Stimulated activated CD4-positive, alpha-beta T cell treated with anti-CD3 and anti-CD28 coated beads, Interleukin-1b, Interleukin-23, amount 100 ng/mL, for 24 hours (primary cell): ENCODE measurements at places on chromosomes 1 and 21.

- DNase-seq: no peak
Measured at GRCh38 chr1:33176362-33176850, 5.4 kb downstream of the TRIM62 start.

DNA sequence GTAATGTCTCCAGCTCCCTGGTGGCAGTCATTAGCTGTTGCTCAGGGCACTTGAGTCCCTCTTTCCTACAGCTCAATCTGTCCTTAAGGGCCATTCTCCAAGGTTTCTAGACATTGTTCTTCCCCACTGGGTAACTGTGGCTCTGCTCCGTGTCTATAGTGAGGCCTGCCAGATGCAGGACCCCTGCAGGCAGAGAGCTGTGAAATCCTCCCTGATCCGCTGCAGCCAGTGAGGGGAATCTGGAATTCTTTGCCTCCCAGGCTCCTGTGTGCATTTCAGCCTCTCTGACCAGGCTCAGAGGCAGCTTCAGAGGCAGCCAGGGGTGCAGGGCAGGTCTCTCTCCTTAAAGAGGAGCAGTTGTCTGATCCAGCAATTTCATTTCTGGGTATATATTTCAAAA, 14.4 kb upstream of the IGSF21 start:
- DNase-seq: no peak

GRCh38 chr1:173871091-173871490, 2.9 kb downstream of the ZBTB37 start:
- DNase-seq: no peak

GRCh38 chr1:41645062-41645461, 160.6 kb upstream of the EDN2 start:
- no peak for DNase-seq

- DNase-seq: no peak
Measured at GRCh38 chr1:9073143-9073542, 3.7 kb upstream of the SLC2A5 start.

GRCh38 chr1:164702216-164702615, 143.2 kb downstream of the PBX1 start:
- no peak for DNase-seq

GRCh38 chr1:115165776-115166175, 76.5 kb upstream of the TSPAN2 start:
- DNase-seq: no peak

DNA sequence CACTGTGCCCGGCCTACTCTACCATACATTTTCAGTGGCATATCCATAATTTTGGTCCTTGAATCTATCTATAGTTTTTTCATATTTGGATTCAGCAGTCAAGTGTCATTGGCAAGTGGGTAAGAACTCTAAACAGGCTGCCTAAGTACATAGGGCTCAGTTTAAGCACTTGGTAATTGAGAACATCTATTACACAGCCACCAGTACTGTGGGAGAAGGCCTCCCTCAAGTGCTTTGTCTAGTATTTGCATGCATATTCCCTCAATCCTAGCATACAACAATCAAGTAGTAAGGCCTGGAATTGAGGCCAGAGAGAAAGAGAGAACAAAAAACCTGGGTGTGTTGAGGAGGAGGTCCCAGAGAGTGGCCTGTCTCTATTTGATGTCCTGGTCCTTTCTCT, 325.2 kb downstream of the USP25 start:
- no peak for DNase-seq

DNA sequence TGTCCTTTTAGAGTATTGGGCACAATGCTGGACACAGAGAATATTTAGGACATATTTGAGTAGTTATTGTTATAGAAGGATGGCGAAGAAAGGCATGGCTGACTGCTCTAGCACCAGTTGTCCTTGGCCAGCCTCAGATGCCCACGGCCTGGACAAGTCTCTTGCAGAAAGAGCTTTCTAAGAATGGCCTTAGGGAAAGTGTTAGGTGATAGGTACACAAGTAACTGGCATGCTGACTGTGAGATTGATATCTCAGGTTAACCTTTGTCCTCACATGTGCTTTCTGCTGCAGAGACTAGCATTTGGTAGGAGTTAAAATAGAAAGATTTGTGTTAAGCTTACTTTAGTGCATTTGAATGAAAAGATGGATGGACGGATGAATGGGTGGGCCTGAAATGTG, 10.1 kb downstream of the SFT2D2 start:
- no peak for DNase-seq

DNA sequence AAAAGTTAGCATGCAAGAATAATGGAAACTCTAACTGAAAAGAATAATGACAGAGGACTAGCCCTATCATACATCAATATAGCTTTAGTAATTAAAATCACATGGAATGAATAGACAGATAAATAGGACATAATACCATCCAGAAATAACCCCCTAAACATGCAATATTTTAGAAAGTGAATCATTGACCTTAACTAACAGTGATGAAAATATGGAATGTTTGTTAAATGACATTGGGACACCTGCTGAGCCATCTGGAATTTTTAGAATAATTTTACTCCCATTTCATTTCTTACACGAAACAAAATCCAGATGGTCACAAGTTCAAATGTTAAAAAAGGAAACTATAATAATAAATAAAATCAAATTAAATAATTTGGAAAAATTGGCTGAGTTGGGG, 53.1 kb upstream of the FMO3 start:
- no peak for DNase-seq

DNA sequence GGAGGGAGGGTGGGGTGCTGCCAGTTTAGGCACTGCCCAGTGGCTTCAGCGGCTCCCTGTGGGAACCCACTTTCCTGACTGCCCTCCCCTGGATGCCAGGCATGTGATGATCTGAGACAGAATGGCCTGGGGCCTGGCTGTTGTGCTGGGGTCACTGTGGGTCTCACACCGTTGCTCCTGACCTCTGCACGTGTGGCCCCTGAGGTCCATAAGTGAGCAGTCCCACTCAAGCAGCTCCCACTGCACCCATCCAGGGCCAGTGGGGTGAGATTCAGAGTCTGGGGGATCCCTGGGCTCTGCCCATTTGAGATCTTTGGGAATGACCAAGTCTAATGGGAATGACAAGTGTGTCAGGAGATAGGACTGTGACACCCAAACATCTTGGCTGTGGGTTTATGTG, 18.0 kb downstream of the PODN start:
- DNase-seq: no peak

DNA sequence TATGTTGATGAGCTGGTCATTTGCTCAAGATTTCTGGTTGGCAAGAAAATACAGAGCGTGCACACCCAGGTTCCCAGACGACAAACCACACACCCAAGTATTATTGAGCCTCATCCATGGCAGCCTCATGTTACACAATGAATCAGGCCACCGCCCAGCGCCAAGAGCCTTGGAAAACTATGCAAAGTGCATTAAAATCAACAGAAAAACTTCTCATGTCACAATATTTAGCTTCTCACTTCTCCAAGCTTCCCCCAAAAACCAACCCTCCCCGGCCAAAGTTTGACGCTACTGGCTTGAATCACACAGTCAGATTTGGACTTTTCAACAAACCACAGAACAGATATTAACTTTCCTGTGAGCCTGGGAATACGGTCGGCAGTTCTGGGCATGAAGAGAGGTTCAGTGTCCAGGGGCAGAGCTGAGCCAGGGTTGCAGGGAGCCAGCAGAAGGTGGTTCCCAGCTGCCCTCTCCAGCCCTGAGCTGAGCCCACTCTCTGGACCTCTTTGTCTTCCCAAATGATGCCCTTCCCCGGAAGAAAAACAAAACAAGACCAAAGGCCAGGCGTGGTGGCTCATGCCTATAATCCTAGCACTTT, 71.1 kb downstream of the SETD4 start:
- no peak for DNase-seq

GRCh38 chr1:37765916-37766664, 1.2 kb upstream of the EPHA10 start:
- no peak for DNase-seq

DNA sequence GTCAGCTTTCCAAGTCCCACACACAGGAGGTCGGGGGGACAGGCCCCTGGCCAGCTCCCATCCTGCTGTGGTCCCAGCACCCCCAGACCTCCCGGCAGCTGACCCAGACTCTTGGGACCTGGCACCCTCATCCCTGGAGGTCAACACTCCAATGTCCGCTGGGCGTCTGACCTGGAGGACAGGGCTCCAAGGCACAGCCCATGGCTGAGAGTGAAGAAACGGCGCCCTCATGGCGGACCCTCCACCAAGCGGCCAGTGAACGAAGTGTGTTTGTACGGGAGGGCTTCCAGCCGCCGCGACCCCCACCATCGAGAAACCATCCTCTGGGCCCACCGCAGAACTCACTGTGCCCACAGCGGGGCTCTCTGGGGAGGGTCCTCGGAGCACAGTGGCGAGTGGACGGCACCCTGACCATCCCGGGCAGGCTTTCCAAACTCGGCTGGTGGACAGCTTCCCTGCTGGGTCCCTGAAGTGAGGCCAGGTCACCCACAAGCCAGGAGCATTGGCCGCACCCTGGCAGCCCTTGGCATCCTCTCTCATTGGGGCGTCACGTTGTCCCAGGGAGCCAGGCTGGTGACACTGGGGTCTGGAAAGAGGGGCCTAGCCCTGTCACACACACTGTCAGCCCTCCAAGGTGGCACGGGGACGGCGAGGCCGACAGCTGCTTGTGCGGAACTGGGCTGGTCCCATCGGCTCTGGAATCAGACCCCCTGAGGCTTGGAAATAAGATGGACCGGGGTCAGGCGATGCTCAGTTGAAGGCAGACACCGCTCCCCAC, 47.8 kb upstream of the COL6A2 start:
- no peak for DNase-seq

GRCh38 chr1:72062584-72062983, 219.8 kb downstream of the NEGR1 start:
- DNase-seq: no peak

DNA sequence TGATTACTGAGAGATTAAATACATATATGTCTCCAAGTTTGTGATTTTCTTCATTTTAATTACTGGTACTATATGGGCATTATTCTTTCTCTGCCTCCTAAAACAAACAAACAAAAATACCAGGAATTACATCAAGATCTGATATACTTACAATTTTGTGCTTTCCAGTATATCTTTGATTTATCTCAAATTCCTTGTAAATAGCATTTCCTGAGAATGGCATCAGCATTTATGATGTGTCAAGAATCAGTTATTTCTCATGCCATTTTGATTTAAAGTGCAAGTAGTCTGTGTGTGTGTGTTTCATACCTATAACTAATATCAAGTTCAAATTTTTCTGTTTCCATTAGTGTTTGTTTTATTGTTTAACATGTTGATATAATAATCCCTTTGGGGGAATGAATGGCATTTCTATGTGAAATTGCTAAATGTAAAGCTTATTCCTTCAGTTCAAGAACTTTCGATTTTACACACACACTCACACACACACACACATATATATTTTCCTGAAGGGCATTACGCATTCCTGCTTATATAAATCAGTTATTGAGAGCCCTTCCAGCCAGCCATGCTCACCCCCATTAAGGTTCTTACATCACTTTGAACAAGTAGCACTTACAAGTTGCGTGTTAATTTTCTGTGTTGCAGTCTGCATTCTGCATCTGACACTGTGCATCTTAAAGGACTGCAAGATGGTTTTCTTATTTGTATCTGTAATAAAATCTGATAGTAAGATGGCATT, 102.7 kb downstream of the NEK7 start:
- DNase-seq: no peak

DNA sequence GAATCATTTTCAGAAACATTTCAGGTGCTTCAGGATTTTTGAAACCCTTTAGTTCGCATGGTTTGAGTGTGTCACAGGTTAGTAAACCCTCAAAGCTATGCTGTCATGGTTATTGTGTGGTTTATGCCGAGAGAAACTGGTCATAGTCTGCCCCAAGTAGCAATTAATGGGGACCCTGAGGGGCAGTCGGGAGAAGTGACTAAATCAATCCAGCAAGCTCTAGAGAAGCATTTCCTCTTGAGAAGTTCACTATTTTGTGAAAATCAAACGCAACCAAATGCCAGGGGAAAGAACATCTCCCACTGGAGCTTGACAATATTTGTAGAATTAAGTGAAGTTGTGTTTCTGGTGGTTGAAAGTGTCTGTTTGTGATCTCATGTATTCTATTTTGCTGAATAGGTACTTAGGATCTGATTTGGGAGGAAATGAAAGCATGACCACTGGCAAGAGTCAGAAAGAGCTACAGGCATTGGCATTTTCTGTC, 63.0 kb upstream of the BACH1 start:
- no peak for DNase-seq

DNA sequence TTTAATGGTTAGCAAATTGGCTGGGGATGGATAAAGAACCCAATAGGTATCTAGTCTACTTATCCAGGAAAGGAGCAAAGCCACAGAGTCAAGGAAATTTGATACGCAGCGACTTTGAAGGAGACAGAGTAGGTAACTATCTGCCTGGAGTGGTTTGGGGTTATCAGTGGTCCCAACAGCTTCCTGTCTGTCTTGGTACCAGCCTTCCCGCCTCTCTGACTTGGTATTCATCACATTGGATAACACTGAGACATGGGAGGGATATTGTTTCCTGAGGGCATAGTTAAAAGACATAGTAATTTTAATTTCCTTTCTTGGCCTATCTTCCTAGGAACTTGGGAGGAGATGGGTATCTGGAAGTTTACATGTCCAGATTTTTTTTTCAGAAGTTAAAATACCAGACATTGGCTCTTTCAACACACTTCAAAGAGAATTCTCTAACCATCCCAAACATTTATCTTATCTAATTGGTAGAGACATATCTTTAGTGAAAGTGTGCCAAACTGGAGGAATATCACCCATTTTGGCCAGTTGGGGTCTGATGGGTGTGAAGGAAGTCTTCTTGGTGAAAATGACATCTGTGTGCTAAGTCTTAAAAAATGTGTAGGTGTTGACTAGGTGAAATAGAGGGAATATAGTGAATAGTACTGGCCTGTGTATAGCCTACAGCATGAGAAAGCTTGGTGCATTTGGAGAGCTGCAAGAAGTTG, 65.0 kb downstream of the RGS5 start:
- DNase-seq: no peak

DNA sequence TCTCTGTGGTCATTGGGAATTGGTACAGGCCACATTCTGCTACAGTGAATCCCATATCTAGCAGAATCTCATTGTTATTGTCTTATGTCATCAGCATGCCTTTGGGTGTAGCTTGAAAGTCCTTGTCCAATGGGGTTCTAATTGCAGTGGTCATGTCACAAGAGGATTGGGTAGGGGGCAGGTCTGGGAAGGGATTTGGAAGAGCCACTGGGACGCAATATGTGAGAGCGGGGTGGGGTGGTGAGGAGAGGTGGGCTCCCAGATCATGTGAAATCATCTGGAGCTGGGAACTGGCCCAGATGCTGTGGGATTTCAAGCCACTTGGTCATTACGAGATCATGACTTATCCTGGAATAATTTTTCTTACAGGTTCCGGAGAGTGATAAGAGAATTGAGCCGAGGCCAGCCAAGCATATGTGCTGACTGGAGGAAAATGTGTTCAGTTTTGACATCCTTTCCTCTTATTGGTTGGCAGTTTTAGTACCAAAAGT, 16.3 kb downstream of the CNIH3 start:
- no peak for DNase-seq

GRCh38 chr1:178485541-178485981, 11.2 kb downstream of the CLEC20A start:
- no peak for DNase-seq

DNA sequence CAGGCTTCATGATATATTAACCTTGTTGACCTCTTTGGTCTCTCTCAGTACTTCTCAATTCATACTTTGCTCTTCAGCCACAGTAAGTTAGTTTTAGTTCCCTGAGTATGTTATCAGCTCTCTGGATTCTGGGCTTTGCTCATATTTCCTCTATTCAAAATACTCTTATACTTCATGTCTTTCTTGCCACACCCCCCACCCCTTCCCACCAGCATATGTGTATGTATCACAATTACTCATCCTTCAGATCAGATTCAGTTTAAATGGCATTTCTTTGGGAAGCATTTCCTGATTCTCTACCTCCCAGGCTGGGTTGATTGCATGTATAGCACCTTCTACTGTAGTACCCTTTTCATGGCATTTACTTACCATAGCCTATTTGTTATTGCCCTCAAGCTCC, 28.3 kb downstream of the SLC30A7 start:
- no peak for DNase-seq

GRCh38 chr1:116769561-116769977, 15.3 kb downstream of the CD2 start:
- DNase-seq: no peak
